ENCODE measurements at places on chromosomes 16 and 17. TPM values are rescaled to one million over a fixed set of nuclear protein-coding genes. Genes with fewer than 3 reads are reported as not detected.

DNA sequence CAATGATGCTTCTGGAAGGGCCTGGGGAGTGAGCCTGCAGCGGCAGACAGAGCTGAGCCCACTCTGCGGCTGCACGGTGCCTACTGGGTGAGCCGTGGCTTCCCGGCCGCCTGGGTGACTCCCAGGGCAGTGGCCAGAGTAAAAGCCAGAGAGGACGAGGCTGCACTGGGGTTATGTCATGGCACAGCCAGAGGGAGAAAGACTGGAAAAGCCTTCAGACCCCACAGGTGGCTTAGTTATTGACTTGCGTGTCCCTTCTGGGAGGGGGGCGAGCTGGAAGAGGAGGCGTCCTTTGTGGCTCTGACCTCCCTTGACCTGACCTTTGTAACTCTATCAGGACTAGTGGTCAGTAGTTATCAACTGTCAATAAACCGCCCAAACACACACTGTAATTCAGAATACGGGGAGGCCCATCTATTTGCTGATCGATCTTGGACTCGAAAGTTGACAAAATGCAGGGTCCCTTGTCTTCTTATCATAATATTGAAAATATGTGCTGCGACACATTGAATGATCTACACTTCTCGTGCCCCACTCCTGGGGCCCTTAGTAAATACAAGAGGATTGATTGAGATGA lies 385.9 kb upstream of the ZFHX3 start:
- no peak for DNase-seq

The TEKT5 gene
- 1.2 TPM for total RNA-seq

DNA sequence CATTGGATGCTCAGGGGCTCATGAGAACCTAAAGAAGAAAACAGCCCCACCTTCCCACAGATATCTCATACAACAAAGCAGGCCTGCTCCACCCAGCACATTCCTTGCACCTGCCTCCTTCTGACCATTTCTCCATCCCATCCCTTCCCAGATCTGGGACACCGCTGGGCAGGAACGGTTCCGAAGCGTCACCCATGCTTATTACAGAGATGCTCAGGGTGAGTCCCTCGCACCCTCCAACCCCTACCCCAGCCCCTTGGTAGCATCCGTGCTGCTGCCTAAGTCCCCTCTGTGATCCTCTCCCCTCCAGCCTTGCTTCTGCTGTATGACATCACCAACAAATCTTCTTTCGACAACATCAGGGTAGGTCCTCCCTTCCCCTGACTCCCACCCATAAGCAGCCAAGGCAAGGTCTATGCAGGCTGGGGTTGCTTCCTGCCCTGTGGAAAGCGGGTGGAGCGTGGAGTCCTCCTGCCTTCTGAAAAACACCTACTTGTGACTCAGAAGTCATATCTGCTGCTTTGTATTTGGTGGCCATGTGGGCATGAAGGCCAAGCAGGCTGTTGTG lies 5.4 kb upstream of the NHERF1 start:
- DNase-seq: no peak

DNA sequence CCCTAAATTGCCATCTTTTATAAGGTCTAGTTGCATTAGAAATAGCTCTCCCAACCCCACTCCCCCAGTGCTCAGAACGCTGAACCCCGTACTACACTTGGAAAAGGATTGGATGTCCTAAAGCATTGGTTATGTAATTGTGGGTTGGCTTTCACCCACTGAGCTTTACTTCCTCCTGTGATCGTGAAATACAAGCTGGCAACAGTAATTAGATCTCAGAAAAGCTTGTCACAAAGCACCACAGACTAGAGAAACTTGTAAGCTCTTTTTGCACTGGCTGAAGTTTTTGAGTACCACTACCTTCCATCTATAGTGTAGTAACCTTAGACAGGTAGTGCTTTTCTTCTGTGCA lies 54.4 kb downstream of the SIAH1 start:
- DNase-seq: no peak

The HS3ST3B1 gene
- total RNA-seq: 1.6 TPM

- DNase-seq: no peak
Observed at GRCh38 chr16:58847902-58848661, 114.0 kb upstream of the GOT2 start.

The LGALS9C gene
- total RNA-seq: not detected

DNA sequence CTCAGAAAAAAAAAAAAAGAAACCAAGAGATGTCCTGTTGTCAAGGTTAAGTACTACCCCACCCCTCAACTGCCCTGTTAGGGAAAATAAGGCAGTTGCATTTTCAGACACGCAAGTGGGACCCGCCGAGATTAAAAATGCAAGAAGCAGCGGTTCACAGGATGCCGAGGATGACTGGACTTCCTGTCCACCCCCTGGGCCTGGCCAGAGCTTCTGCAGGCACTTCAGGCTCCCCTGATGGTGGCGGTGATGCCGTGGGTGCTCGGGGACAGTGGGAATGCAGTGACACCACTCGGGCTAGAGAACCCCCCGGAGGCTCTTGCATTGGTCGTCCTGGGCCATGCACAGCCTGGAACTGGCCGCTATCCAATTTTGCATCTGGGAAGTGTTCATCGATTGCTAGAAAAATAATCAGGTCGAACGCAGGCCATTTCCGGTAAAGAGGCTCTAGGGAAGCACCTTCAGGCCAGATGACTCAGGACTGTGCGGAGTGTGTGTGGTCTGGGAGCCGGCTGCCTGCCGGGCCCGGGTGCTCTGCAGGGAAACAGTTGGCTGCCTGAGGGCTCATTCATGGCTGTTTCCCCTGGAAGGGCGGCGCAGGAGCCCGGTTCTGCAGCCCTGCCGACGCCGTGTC lies 13.4 kb upstream of the CRISPLD2 start:
- DNase-seq: no peak

GRCh38 chr16:64545768-64546167 lies 576.1 kb downstream of the CDH11 start:
- DNase-seq: no peak

GRCh38 chr17:63646488-63646806 lies 24.2 kb downstream of the MAP3K3 start:
- DNase-seq: no peak

DNA sequence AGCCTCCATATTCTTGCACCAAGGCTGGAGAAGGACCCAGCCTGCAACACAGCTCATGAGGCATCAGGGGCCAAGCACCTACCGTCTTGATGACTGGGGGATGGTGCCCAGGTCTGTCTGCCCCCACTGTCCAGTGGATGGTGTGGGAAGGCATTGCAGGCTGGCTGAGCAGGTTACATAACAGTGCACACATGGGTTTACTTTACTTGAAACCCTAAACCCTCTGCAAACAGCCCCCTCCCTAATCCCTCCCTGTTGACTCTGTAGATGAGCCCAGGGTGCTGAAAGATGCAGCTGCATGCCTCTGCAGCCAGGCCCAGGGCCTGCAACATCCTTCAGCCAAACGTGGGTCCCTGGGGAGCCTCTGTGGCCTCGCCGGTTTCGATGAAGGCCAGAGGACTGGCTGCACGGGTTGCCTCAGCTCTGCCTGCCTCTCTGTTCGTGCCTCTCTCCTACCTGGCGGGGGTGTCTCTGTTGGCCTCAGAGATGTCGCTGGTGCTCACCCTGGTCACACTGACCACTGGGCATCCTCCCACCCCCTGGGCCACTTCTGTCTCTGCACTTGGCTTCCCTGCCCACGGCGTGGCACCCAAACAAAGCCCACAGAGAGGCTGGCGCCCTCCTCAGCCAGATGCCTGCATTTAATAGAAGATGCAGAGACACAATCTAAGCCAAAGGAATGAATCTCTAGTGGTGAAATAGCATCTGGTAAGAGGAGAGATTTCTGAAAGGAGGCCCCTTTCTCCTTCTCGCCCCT lies 95.1 kb downstream of the METRNL start:
- no peak for DNase-seq

DNA sequence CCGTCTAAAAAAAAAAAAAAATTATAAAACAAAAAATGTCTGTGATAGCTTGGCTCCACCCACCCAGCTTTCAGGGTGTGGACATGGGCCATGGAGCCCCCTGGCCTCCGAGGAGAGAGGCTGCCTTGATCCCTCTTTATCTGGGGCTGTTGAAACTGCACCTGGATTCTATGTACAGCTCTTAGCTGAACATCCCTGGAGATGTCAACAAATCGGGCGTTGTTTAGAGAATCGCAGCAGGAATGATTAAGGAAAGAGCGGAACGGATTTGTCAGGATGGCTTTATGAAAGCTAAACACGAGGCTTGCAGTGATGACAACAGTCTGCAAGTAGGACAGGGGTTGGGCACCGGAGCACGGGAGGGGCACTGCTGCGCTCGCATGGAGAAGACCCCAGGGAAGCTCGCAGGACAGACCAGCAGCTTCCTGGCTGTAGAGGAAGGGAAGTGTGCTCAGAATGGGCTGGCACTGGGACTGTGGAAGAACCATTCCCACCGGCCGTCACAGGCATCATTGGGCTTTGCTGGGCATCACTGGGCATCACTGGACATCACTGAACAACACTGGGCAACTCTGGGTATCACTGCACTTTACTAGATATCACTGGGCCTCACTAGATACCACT lies 195.8 kb upstream of the FOXF1 start:
- no peak for DNase-seq

GRCh38 chr17:19676896-19677295 lies 28.3 kb downstream of the ALDH3A2 start:
- DNase-seq: no peak

DNA sequence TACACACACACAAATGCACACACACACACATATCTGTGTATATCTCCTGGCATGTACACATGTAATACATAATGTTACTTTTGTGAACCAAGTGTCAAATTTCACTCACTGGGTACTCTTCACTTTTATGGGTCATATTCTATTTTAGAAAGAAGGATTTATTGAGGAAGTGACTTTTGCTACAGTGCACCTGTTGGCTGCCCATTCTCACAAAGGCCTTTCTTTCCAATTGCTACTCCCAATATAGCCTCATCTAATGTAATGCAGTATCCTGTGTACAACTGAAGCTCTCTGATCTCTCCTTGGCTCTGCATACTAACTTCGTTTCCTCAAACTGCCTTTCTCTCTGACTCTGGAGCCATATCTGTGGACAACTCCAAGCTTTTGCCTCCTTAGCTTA lies 107.5 kb downstream of the ABCA8 start:
- no peak for DNase-seq

GRCh38 chr16:58488531-58488930 lies 11.4 kb upstream of the NDRG4 start:
- DNase-seq: no peak

The TAC4 gene
- total RNA-seq: not detected

GRCh38 chr16:180101-180675 lies at the start of gene HBQ1:
HBQ1 (plus strand) TSS chr16:180459; CDS start chr16:180487, 28 bp downstream.
- no peak for DNase-seq

The NOD2 gene
- 0.16 TPM for total RNA-seq

The SLFN12L gene
- not detected for total RNA-seq

GRCh38 chr17:67359960-67360791 lies 6.2 kb downstream of the PSMD12 start:
- DNase-seq: no peak

The MRPL27 gene
- total RNA-seq: 30.3 TPM

DNA sequence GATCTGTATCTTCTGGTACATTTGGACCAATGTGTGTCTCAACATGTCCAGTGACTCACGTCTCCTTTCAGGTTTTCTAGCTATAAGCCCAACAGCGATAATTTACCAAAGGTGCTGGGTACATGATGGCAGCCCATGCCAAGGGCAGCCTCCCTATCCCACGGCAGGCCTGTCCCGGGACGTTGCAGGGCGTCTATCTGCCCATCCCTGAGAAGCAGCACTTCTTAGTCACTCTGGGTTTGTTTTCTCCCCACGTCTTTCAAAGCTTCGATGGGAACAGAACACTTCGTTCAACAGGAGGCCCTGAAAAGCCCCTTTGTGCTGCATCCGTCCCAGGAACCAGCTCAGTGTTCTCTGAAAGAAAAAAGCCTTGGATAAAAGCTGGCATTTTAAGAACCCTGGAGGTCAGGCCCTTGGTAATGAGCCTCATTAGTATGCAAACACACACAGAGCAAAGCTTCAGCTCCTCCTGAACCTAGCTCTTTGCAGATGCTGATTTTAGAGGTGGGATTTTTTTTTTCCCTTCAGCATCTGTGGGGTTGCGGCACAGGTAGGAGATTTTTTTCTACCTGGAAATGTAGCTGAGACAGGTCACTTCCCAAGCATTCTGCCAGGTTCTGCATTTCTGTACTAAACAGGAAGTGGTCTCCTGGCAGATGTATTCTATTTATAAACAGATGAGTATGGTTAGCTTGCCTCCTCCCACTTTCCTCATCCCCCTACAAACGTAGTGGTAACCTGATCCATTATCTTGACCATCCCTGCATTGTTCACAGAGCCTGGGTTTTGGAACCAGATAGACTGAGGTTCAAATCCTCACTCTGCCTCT lies 17.5 kb upstream of the MT4 start:
- peak; percentile 73 for DNase-seq

GRCh38 chr16:79127766-79128165 lies 472.8 kb downstream of the MAF start:
- DNase-seq: no peak

The MT3 gene
- 8.6 TPM for total RNA-seq

The HOXB6 gene
- not detected for total RNA-seq

The CFAP119 gene
- 1.6 TPM for total RNA-seq

DNA sequence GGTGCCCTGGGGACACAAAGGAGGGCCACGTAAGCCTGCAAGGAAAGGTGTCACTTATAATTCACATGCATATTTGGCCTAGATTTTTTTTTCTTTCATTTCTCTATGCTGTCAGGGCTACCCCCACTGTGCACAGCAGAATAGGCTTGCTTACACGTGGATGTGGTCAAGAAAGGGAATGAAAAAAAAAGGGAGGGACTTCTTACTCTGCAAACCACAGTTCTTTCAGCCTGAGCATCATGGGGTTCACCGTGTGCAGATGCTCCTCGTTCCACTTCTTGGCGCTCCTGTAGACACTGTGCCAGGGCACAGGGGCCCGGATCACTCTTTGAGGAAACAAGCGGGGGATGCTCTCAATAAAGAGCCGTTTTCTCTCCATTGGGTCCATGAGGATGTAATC lies 16.6 kb downstream of the DNAH3 start:
- DNase-seq: no peak

GRCh38 chr17:59916446-59916845 lies 23.5 kb downstream of the RPS6KB1 start:
- DNase-seq: no peak

The MT1B gene
- not detected for total RNA-seq

DNA sequence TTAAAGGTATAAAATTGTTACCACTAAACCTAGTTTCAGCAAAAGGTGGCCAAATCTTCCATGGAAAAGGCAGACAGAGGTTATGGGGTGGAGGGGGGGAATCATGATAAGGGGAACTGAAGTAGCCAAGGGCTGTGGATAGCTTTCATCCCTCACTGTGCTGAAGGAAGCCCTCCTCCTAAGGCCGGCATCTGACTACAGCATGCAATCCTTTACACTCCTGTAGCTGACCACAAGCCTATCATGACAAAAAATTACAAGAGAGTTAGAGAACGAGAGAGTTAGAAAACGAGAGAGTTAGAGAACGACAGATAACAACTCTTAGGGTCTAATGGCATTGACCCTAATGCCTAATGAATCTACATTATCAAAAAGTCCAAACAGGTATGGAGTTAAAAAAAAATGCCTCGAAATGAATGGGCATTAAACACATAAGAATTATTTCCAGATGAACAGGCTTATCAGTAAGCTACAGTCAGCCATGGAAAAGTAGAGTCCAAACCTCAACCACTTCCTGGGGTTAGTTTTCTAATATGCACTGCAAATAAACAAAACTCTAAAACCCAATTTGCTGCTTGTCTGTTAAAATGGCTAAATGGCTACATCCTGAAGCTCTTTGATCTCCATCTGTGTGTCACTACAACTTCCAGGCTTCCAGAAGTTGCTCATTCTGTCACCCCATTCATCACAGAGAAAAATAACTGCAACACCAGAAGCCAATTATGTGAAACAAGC lies 29.7 kb downstream of the DUSP14 start:
- no peak for DNase-seq
